Activated naive CD4-positive, alpha-beta T cell (primary cell): ENCODE measurements at places on chromosomes 1 and 21.

GRCh38 chr1:164614316-164614715, 55.3 kb downstream of the PBX1 start:
- DNase-seq = no peak

DNA sequence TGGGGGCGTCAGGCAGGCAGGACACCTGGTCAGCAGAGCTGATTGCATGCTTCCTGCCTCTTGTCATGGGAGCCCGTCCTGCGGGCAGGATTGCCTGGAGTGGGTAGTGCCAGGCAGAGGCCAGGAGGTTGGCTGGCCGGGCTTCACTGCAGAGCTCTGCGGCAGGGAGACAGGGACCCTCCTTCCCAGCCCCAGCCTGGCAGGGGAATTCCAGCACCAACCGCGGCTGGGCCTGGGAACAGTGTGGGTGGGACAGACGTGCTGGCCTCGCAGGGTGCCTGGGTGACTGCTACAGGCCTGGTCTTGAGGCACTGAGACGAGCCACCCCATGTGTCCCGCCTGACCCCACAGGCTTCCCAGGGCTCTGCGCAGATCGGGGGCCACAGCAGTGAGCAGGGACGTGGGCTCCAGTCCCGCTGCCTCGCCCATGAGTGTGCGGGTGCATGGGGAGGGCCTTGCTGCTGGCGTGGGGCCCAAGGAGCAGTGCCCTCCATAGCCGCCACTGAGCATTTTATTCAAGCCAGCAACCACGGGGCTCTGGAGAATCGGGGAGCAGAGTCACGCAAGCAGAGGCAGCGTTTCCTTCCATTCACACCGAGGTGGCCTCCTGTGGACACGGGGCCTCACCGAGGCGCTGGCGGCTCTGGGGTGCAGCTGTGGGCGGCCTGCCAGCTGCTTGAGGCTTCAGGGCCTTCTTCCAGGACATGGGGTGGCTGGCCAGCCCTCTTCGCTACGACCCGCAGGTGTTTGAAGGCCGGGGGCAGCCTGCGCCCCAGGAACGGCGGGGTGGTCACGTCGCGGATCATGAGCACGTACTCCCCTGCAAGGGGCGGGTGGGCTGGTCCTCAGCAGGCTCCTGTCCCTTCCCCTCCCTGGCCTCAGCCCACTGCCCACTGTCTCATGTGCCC, 70.3 kb downstream of the MORN1 start:
- DNase-seq = no peak

DNA sequence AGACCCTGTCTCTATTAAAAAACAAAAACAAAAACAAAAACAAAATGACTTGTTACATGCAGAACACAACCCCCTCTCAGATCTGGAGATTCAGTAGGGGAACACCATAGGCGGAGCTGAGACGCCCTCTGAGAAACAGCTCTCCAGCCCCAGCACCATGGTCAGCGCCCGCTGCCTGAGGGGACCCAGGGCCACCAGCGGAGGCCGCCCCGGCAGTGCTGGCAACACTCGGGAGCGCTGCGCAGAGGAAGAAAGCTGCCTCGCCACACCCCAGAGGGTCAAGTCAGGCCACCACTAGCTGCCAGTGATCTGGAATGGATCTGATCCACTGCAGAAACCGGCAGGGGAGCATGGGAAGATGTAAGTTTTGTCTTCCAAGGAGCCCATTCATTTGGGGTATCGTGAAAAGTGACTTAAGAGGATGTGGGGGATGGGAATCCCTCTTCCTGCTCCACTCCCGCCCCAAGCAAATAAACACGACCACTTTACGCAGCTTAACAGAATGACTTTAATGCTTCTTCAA, 3.1 kb downstream of the ACTA1 start:
- peak; percentile 17 for DNase-seq

DNA sequence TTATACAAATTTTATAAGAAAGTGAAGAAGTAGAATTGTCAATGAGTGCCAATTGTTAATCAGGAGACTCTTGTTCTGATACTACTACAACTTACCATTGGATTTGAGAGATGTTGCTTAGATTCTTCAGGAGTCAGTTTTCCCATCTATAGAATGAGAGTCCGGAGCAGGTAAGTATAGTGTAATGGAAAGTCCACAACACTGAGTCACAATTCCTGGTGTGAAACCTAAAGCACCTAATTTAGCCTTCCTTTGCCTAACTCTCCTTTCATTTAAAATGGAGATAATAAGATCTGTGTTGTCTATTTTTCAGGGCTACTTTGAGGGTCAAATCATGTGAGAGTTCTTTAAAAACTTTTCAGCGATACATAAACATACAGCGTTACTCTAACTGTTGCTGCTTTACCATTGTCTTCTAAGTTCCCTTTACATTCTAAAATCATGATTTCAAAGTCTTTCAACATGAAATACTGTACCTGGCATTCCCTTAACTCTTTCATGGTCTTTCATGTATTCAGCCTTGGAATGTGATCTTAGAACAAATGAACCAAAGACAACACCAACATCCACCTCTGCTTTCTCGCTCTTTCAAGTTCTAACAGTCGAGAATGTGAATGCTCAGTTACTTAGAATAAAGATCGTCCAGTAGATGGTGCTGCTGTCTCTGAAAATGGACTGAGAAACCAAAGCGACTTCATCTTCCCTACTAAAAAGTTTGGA, 90.9 kb downstream of the SLC30A10 start:
- DNase-seq = no peak

DNA sequence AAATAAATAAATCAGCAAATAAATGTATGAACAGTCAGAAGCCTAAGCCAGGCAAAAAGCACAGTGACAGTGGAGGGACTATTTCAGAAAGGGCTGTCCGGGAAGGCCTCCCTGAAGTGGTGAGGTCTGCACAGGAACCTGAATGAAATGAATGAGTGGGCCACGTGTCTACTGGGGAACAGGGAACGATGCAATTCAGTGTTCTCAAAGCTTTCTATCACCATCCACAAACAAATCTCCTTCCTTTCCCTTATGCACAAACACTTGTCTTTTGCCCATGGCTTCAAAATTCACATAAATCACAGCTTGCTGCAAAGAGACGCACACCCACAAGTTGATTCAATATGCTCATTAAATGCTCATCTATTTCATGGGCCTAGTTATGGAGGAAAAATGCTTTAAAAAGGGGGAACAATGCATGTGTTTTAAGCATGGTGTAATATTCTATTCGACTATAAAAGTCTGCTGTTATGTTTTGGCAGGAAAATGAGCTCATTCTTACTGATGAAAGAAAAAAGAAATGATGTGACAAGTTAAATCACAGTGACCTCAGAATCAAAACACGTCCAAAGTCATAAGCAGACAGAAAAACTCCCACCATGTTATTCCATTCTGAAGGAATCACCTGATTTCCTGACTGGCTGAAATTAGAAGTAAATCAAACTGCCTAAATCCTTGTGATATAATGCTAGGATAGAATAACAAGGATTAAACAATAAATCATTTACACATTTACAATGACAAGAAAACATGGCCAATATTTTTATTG, 21.6 kb downstream of the URB1 start:
- DNase-seq = no peak

GRCh38 chr1:167419245-167419644, 99.1 kb downstream of the CD247 start:
- DNase-seq = no peak
